Ureter (tissue), 1 donor: ENCODE measurements at places on chromosomes 11 and 22. TPM values are rescaled to one million over a fixed set of nuclear protein-coding genes. Genes with fewer than 3 reads are reported as not detected.
A peak's percentile ranks its signal among the peaks of the same experiment; 100 is the strongest.

BARX2 gene
- total RNA-seq: 0.55 TPM

OR52J3 gene
- total RNA-seq: not detected

KRTAP5-7 gene
- 5.8 TPM for total RNA-seq

NTM gene
- total RNA-seq: 9.9 TPM

OR5AL1 gene
- total RNA-seq: not detected

DUSP8 gene
- 6.0 TPM for total RNA-seq

LARGE2 gene
- 18.0 TPM for total RNA-seq

MOGAT2 gene
- 8.2 TPM for total RNA-seq

OR6T1 gene
- total RNA-seq: not detected

FGF3 gene
- total RNA-seq: not detected

VPS51 gene
- total RNA-seq: 131 TPM

DNA sequence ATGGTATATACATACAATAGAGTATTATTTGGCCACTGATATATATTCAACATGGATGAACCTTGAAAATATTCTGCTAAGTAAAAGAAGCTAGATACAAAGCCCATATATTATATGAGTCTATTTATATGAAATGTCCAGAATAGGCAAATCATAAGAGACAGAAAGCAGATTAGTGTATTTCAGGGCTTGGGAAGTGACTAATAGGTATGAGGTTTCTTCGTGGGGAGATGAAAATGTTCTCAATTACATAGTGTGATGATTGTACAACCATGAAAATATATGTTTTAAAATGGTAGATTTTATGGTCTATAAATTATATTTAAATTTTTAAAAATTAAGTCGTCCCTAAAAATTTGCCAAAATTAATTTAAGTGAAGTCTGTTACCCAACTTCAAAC, 92.2 kb downstream of the STK33 start:
- DNase-seq: no peak

DNA sequence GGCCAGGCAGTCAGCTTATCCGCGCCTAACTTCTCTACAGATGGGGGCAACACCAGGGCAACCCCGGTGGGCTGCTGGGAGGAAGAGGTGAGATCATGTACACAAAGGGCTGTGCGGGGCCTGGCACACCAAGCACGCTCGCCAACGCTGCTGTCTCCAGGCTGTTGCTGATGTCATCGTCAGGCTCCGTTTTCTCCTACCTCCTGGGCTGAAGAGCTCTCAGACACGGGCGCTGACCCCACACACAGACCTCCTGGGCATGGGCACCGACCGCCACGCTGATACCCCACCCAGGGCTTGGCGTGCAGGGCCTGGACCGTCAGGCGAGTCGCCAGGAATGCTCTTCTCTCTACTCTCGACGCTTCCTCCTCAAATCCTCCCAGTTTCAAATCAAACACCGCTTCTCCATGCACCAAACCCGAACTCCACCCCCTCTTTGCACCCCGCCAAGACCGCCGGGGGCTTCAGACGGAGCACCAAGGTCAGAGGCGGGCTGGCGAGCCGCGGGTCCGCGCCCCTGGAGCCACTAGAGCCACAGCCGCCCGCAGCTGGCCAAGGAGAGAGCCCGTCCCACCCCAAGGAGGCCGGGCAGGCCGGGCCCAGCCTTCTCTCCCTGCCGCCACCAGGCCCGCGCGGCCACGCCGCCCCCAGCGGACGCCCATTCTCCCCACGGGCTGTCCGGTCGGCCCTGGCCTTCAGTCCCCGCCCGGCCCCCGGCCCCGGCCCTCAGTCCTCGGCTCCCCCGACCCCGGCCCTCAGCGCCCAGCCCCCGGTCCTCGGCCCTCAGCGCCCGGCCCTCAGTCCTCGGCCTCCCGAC, 772 bp downstream of the SBF1 start:
- DNase-seq: no peak

GRCh38 chr11:24589064-24589463, 92.2 kb downstream of the LUZP2 start:
- DNase-seq: no peak

GRCh38 chr11:120179057-120179672, 31.7 kb upstream of the OAF start:
- no peak for DNase-seq

- DNase-seq: no peak
Observed at GRCh38 chr11:126352163-126352562, 3.3 kb upstream of the ST3GAL4 start.

- peak; percentile 84 for DNase-seq
Observed at GRCh38 chr11:120334894-120335462, 1.2 kb upstream of the ARHGEF12 start.

DNA sequence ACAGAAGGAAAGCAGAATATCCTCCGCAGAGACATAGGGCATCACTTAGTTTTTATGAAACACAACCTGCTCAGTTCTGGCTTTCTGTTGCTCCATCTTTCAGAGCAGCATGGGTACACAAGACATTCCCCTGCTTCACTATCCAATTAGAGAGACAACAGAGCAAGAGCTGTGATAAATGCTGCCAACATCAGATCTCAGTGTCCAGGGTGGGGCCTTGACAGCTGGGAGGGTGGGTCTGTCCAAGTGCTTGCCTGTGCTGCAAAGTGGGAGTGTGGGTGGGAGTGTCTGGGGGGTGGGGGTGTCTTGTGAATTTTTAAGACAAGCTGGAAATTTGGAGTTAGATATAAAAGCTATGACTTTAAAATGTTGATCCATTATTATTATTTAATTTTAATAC, 369.6 kb downstream of the TENM4 start:
- DNase-seq: no peak

DNA sequence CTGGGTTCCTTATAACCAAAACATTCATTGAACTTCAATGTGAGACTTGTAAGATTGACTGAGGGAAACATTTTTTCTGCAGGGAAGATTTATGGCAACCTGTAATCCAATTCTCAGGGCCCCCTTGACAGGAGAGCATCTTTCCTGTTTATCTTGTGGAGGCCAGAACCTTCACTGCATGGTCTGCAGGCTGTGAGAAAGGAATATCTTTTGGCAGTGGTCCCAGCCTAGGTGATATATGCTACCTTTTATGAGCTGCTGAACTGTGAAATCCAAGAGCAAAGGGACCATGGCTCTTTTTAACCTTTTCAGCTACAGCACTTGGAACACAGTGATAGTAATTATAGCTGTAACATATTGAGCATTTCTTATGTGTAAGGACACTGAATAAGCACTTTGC, 590.2 kb upstream of the B3GAT1 start:
- no peak for DNase-seq

DNA sequence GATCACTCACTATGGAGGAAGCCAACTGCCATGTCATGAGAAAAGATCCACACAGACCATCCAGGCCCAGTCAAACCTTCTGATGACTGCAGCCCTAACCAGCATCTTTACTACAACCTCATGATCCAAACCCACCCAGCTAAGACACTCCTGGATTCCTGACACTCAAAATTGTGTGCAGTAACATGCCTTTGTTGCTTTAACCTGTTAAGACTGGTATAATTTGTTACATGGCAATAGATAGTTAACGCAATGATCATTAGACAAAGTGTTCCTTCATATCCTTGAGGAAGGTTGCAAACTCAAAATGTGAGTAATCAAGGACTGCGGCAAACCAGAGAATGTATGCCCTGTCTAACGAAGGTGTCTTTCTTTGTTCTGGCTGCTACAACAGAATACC, 47.1 kb upstream of the CSNK2A3 start:
- DNase-seq: no peak
